Uterine smooth muscle cell (primary cell): ENCODE measurements at places on chromosomes 1 and 21. TPM values are rescaled to one million over a fixed set of nuclear protein-coding genes. Genes with fewer than 3 reads are reported as not detected.

The PTGS2 gene
- total RNA-seq = 9.2 and 12.8 TPM in 2 replicates

The IFNLR1 gene
- total RNA-seq = not detected in 2 replicates

The PTPN7 gene
- under 0.01 TPM in 1 of 2 replicates, not detected in the other for total RNA-seq

The LCE1E gene
- not detected in 2 replicates for total RNA-seq

The THEMIS2 gene
- 7.3 and 11.6 TPM in 2 replicates for total RNA-seq

The NEGR1 gene
- 15.8 and 22.5 TPM in 2 replicates for total RNA-seq

The FAM151A gene
- not detected in 2 replicates for total RNA-seq
